Brain (organoid and tissue), 16 donors: ENCODE measurements at places on chromosomes 5 and 9.

GRCh38 chr9:129840034-129840433, 4.8 kb downstream of the USP20 start:
- no peak for DNase-seq

DNA sequence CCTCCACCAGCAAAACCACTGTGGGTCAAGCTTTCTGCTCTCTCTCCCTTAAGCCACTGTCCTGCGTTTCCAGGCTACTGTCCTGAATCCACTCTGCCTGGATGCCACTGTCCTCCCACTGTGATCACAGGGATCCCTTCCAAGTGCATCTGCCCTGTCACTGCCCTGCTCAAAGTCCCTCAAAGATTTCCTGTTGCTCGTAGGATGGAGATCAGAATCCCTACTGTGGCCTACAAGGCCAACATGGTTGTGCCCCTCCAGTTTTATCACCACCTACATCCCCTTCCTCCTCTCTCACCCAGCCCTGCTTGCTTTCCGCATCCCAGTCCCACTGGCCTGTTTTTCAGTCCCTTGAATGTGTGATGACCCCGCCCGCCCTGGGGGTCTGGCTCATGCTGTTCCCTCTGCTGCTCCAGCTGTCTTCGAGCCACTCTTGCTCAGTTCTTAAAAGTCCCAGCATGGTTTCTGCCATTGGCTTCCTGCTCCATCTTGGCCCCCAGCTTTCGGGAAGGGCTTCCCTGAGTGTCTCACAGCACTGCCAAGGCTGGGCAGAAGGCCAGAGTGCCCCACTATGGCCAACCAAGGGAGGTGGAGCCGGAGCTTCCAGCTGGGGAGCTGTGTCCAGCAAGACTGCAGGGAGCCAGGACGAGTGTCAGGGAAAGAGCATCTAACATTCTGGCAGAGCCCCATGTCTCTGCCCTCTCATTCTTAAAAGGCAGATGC, 12.9 kb upstream of the FRRS1L start:
- DNase-seq = no peak

- DNase-seq = no peak
Measured at GRCh38 chr5:97480313-97480712, 297.3 kb upstream of the RIOK2 start.

DNA sequence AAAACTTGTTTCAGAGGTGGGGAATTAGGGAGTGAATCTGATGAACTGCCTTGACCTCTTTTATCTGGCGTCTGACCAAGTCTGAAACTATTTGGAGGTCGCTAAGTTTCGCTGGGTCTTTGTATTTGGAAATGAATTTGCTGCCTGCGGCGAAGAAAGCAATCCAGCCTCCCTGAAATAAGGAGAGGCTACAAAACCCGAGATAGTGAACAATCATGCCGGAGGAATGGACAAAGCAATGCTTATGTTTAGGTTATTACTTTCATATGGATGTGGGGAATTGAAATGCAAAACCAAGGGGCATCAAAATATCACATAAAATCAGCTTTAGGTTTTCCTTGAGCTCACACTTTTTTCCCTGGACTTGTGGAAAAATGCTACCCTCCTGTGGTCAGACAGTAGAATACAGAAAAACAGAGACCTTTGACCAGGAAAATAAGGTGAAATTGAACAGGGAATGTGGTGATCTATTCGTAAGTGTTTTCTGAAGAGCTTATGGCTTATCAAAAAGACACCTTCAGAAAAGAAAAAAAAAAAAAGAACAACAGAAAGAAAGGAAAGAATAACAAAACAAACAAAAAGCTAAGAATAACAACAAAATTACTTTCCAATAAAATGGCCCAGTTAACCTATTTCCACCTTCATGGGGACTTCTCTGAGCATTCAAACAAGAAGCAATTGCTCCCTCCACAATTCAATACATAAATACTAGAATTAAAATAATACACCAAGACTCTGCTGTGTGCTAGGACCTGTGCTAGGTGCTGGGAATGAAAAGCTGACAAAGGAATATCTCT, 68.6 kb upstream of the DPYSL3 start:
- DNase-seq = peak; percentile 79

GRCh38 chr9:133031496-133031911, 707 bp downstream of the GTF3C5 start:
- peak; percentile 6 for DNase-seq
